ENCODE measurements at places on chromosomes 7 and 10. TPM values are rescaled to one million over a fixed set of nuclear protein-coding genes. Genes with fewer than 3 reads are reported as not detected.

- no peak for DNase-seq
Measured at GRCh38 chr7:95788884-95789283, 16.5 kb downstream of the DYNC1I1 start.

GRCh38 chr7:83691095-83691494, 42.2 kb upstream of the SEMA3E start:
- no peak for DNase-seq

- DNase-seq: no peak
Measured at GRCh38 chr10:19762026-19762425, 54.2 kb upstream of the PLXDC2 start.

DNA sequence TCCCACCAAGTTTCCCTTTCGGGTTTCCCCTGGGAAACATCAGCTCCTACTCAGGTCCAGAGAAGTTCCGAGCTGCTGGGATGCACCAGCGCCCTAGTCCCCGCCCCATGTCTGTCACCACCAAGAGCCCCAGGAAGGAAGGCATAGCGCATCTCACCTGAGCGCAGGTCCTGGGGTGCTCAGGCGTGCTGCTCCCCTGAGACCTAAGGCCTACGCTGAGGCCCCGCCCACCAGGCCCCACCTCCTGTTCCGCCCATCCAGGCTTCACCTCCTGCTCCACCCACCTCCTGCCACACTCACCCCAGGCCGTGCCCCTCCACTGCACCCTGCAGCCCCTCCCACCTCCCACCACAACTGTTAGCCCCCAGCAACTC, 1.2 kb upstream of the TFR2 start:
- DNase-seq: no peak

GRCh38 chr7:18364396-18364795, 131.2 kb upstream of the HDAC9 start:
- DNase-seq: no peak

- no peak for DNase-seq
Measured at GRCh38 chr10:113301342-113301984, 251.4 kb upstream of the HABP2 start.

GRCh38 chr10:103731609-103732270, 123.6 kb downstream of the SH3PXD2A start:
- no peak for DNase-seq

- no peak for DNase-seq
Measured at GRCh38 chr7:55595511-55595910, 23.2 kb upstream of the VOPP1 start.

GRCh38 chr7:157877298-157878090, 540.7 kb downstream of the DNAJB6 start:
- no peak for DNase-seq

Gene CCL24
- not detected for total RNA-seq

Gene KIN
- 6.1 TPM for total RNA-seq

Gene ENO4
- total RNA-seq: 0.71 TPM

Gene TMEM176A
- total RNA-seq: 19.6 TPM

Gene MKI67
- 1.9 TPM for total RNA-seq
